HCT116 (cell line): ENCODE measurements at places on chromosomes 1 and 21.

DNA sequence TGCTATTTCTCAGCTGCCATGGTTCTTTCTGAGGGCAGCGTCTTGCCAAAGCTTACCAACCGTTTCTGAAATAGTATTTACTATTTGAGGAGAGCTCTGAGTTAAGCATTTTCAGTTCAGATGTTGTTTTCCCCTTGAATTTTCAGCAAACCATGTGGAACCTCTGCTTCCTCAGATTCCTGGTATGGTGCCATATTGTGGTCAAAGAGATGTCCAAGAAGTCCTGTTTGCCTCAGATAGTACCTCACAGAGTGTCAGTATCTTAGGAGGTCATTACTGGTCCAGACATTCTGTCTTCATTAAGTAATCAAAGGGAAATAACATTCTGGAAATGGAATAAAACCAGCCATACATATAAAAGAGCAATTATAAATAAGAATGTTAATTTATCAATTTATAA, 36.6 kb downstream of the VANGL2 start:
- DNase-seq = no peak

GRCh38 chr1:15063783-15064182, 89.8 kb upstream of the TMEM51 start:
- no peak for DNase-seq

- DNase-seq = no peak
Measured at GRCh38 chr1:214603819-214604252, 841 bp downstream of the CENPF start.

- DNase-seq = no peak
Measured at GRCh38 chr21:20730441-20730840, 267.8 kb upstream of the NCAM2 start.

GRCh38 chr1:231392389-231393131, 29.5 kb downstream of the EGLN1 start:
- DNase-seq = no peak

DNA sequence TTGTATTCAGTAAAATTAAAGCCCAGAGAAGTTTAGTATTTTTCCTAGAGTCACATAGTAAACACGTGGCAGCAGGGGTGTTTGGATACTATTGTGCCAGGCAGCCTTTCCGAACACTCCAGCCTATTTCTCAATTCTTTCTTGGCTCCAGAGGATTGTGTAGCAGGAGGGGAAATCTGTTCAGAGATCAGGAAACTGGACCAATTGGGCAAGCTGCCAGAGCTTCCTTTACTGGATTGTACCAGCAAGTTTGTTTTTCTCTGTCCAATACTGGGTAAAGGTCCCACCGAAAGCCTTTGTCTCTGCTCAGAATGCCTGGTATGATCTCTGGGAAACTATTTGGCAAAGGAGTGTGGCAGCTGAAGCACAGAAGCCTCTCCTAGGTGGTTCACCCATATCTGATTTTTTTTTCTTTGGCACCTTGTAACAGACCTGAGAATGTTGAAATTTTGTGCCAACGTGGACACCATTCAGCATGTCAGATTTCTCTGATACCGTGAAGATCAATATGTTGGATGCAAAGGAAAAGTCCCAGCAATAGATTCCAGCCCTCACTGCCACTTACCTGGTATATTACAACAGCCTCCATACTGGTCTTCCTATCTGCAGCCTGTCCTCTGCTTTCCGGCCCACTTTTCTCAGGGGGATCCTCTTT, 126.2 kb downstream of the FGGY start:
- DNase-seq = no peak

DNA sequence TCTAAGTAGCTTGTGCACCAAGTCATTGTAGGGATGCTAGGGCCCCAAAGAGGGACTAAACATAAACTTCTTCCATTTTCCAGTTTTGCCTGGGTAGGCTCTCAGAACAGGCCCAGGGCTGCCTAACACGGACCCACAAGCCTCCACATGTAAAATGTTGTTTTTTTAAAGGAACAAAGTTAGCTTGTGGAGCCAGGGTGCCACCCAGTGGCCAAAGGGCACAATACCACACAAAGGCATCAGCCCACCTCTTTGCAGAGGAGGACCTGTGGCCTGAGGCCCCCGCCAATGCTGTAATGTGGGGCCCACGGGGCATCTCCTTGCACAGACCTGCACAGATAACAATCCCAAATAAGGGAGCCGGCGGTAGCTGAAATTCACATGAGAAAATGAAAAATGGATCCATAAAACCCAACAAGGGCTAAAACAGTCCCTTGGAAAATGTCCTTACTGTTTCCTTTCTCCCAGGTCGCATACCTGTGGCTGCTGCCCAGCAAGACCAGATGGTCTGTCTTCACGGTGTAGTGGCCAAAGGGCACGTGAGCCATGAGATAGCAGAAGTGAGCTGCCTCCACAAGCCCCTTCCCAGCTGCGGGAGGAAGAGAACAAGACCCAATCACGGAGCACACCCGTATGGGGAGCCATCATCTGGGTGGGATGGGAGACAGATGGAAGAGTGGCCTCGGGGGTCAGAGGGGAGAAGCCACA, 23.8 kb downstream of the SEC16B start:
- peak; percentile 44 for DNase-seq

DNA sequence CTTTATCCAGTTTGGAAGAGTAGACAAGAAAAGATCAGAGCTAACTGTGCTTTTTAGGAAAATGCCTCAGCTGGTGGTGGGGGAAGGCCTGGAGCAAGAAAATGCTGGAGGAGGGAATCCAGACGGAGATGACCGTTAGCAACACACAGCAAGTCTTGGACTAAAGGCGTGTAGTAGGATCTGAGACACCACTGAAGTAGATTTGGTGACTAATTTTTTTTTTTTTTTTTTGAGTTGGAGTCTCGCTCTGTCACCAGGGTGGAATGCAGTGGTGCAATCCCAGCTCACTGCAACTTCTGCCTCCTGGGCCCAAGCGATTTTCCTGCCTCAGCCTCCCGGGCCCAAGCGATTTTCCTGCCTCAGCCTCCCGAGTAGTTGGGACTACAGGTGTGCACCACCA, 41.2 kb downstream of the LPAR3 start:
- DNase-seq = no peak

- no peak for DNase-seq
Measured at GRCh38 chr21:36792505-36792967, 93.6 kb downstream of the SIM2 start.

- DNase-seq = peak; percentile 62
Measured at GRCh38 chr1:21251773-21252471, 38.3 kb downstream of the ECE1 start.

DNA sequence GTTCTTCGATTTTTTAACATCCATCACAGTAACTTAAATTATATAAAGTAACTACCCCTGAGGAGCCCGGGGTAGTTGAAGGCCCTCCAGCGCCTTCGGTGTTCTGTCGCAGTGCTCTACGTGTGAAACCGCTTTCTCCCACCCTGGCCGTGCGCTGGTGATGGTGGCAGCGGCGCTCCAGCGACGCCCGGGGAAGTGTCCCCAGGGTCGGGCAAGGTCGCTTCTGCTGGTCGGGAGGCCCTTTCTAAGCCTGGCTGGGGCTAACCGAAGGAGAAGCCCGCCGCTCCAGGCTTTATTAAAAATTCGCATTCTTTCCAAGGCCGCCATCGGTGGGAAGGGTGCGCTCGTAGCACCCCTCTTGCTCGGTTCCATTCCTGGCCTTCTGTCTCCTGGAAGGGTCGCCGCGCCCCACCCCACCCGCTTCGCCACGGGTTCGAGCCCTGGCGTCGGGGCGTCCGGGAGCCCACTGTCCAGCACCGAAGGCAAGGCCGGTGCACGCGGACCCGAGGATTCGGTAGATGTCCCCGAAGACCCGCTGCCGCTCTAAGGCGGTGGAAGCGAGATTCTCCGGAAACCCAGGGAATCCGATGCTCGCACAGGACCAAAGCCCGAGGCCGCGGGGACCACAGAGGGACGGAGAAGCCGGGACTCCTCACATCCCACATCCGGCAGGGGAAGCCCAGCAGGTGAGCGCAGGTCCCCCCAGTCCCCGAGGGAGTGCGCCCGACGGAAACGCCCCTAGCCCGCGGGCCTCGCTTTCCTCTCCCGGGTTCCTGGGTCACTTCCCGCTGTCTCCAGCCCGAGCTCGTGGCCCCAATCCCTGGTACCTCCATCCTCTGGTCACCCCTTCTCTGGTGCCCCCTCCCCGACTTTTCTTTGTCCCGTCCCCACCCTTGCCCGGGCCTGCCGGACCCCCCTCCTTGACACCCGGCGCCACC, 685 bp upstream of the RIPPLY3 start:
- no peak for DNase-seq

DNA sequence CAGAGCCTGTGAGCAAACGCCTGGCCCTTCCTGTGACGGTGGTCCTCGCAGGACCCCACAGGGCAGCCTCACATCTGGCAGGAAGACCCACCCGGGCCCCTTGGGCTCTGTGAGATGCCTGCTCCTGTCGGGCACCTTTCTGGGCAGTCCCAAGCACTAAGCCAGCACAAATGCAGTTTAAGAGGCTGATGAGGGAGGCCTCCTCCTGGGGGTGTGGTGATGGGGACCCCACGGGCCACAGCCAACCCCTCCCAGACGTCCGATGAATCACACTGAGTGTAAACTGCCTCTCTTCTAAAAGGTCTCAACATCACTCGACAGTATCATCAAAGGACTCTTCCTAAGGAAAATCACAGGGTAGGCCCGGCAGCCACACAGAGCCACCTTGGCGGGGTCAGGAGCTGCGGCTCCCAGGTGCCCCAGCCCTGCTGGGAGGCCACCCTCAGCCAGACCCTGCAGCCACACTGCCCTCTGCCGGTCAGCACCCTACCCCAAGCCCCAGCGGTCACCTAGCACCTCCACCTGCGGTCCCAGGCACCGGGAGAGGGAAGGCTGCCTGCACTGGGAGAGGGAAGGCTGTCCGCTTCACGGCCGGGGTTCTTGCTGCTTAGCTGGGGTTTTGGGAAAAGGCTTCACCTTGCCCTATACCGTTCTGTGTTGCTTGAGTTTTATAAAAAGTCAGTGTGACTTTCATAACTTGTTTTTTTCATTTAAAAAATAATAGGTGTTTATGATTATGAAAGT, 3.9 kb upstream of the PRKCZ start:
- DNase-seq = peak; percentile 57
